Cortex of kidney (tissue), 1 donor: ENCODE measurements at places on chromosomes 11 and 22.

DNA sequence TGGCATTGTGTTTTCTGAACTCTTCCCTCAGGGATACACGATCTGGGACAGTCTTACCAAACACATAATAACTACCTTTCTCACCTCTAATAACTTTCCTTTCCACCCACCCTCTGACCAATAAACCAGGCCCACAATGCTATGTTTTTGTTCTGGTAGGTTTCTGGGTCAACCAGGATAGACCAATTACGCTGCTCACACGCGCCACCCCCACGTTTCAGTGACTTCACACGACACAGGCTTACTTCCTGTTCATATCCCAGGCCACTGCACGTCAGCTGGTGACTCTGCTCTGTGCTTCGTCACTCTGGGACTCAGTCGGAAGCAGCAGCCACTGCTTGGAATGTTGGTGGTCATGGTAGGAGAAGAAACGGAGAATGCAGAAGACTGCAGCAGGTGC is 2.5 kb downstream of the KRTAP5-4 start:
- no peak for DNase-seq

DNA sequence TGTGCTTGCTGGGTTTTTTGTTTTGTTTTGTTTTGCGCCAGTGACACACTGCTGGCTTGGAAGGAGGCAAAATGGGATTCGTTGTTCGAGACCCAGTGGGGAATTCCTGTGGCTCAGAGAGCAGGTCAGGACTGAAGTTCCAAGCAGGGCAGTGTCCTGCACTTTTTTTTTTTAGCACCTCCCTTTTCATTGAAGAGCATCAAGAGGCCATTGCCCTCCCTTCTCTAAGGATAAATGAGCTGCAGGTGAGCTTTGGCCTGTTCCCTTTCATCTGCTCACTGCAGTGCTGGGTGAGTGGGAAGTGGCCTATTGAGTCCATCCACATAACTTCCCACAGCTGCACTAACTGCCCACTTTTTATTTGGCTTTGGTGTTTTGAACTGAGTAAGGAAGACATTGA is 87.8 kb downstream of the ARHGAP42 start:
- no peak for DNase-seq

- no peak for DNase-seq
Measured at GRCh38 chr11:13283636-13284035, 6.0 kb downstream of the BMAL1 start.

DNA sequence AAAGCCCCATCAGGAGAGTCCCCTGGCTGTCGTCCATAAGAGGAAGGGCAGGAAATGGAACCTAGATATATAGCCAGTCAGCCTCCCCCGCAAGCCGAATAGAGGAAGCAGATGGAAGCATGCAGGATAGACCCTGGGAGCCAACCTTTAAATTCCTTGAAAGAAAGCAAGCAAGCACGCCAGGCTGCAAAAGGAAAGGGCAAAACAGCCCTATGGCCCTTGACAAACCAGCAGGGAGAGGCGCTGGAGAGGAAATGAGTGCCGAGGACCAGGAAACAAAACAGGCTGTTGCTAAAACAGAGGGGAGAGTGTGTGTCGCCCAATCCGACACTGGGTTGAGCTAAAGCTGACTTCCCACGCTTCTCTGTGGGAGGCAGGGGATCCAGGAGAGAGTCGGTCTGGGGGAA is 203.5 kb upstream of the MTNR1B start:
- no peak for DNase-seq

DNA sequence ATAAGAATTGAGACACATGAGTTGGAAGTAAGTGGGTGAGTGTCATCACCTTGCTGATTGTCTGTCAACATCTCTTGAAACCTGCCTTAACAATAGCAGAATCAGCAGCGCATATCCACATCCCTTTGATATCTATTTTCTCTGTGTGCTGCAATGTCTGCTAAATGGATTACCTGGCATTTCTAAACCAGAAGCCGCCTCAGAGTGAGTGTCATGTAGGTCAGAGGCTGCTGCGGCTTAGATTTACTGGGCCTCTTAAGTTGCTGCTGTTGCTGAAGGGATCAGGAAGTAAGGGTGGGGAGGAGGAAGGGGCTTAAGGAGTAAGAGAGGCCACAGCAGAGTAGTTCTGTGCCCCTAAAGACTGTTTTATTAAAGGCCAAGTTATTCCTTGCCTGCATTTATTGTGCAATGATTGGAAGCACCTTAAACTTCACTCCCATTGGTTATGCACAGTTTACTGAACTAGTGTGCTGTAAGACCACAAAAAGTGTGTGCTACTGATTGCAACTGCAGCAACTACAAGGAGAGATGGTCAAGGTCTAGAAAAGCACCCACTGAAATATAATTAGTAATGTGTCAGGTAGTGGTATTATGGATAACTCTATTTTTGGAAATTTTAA is 29.8 kb upstream of the TMEM41B start:
- DNase-seq = no peak

DNA sequence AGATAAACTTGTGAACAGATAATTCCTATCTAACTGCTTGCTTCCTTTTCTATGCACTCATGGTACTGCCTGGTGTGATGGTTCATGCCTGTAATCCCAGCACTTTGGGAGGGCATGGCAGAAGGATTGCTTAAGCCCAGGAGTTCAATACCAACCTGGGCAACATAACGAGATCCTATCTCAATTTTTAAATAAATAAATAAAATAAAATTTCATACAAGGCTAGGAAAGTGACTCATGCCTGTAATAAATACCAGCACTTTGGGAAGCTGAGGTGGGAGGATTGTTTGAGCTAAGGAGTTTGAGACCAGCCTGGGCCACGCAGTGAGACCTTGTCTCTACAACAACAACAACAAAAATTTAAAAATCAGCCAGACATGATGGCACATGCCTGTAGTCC is 166.6 kb downstream of the COMMD9 start:
- DNase-seq = no peak

DNA sequence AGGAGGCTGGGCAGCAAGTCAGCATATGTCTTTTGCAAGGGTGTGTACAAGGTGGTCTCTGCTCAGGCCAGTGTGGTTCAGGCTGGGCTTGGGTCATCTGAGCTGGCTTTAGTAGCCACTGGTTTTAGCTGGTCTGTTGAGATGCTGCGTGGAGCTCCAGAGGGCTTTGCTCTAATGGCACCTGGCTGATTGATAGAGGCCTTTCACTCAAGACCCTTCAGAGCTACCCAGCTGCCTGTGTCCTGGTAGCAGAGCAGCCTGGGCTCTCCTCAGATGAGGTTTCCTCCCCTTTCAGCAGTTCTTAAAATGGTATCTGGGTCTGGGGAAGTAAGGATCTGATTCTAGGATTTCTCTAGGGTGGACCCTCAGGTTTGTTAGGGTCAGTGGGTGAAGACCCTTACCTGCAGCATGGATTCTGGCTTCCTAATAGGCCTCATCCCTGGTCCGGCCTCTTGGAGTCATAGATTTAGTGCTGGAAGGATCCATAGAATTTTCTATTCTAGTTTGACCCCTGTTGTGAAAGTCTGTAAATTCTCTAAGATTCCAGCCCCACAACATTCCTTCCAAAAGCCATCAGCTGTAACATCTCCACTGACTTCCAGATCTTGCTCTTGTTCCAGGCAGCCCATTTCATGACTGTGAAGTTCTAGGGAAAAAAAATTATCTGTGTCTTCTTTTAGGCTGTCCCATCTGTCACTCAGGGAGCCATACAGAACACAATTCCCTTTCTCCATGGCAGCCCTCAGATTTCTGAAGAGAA is 190.2 kb upstream of the ZBED5 start:
- DNase-seq = no peak

- no peak for DNase-seq
Measured at GRCh38 chr22:20822240-20822639, 36.4 kb downstream of the PI4KA start.

DNA sequence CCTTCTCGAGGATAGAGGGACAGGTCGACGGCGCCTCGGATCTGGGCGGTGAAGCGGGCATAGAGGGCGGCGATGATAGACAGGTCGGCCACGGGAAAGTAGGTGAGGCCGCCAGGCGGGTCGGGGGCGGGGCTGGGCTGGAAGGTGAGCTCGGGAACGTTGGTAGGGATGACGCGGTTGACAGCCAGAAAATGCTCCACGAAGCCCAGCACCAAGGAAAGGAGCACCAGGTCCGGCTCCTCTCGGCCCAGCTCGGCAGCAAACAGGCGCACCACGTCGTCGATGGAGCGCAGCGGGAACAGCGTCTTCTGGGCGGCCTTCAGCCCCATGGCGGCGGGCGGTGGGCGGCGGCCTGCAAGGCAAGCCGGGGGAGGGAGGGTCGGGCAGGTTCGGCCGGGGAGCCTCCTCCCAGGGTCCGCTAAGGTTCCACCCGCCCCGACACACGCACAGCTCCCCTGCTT is 540 bp downstream of the MEN1 start:
- no peak for DNase-seq

DNA sequence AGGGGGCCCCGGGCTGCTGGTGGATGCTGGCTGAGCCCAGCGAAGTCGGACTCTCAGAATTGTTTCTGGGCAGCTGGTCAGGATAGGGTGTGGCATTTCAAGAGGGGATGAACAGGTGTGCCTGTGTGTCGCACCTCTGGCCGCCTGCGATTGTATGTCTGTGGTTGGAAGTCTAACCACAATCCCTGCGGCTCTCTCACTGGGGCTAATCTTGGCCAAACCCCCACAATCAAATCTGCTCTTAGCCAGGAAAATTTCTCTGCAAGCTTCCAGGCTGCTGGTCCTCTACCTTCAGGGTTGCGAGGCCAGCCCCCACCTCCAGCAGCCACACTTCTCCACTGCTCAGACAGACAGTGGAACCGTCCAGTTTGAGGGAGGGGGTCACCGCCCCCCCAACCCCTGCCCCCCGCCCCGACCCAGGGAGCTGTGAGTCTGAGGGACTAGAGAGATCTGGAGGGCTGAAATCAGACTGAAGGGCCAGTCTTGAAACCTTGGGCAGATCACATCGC is 953 bp downstream of the ATG16L2 start:
- no peak for DNase-seq

- DNase-seq = no peak
Measured at GRCh38 chr11:5291207-5291838, 10.4 kb downstream of the OR51B4 start.

GRCh38 chr11:15216678-15217077 is 102.0 kb downstream of the INSC start:
- no peak for DNase-seq

- no peak for DNase-seq
Measured at GRCh38 chr11:131893103-131893890, 522.9 kb downstream of the NTM start.

- DNase-seq = no peak
Measured at GRCh38 chr11:6856871-6857270, 6.0 kb upstream of the OR10A2 start.

DNA sequence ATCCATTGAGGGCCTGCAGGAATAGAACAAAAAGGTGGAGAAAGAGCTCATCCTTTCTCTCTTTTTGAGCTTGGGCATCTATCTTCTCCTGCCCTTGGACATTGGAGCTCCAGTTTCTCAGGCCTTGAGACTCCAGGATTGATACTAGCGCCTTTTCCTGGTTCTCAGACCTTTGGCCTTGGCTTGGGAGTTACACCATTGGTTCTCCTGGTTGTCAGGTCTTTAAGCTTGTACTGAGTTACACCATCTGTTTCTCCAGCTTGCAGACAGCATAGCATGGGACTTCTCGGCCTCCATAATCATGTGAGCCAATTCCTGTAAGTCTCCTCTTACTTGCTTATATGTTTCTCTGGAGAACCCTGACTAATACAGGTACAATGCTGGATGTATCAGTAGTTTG is 72.6 kb downstream of the GRK3 start:
- no peak for DNase-seq

- no peak for DNase-seq
Measured at GRCh38 chr11:59716051-59716450, 2.4 kb upstream of the OR10V1 start.

DNA sequence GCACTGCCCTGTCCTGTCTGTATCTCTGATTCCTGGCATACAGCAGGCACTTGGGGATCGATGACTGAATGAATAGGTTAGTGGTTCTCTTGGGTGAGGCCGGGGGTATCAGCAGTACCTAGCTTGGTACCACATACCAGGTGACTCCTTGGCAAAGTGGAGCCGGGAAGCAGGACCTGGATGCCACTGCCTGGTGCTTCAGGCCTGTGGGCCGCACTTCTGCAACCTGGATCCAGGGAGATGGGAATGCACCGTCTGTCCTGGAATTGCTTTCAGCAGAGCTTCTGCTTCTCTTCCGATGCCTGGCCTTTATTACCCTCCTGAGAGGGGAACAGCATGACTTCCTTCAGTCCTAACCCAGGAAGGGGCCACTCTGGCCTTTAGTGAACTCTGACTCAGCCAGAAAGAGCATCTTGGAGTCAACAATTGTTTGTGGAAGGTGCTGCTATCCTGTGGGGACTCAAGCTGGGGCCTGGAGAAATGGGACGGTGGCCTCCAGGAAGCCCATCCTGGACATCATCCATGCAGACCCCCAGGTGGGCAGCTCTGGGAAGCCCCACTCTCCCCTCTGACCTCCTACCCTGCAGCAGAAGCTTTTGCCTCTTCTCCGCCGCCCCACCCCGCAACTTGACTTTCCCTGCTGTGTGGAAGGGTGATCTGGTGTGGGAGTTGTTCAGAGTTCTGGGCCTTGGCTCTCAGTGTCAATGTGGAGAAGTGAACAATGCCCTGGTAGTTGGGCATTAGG is 5.1 kb downstream of the CD82 start:
- no peak for DNase-seq

DNA sequence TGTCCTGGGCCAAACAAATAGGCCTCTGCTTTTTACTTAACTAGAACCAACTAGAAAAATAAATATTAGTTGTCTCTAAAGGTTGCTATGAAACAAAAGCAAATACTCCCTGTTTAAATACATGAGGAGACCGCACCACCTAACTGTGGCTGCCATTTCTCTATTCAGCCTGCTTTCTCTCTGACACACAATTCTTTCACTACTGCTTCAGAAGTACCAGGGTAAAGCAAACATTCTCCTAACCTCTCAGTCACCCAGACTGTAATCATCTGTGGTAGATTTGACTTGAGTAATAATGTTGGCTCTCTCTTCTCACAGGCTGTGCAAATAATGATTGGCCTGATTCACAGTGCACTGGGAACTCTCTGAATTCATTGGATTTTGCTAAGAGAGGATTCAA is 41.0 kb upstream of the MS4A8 start:
- DNase-seq = no peak

DNA sequence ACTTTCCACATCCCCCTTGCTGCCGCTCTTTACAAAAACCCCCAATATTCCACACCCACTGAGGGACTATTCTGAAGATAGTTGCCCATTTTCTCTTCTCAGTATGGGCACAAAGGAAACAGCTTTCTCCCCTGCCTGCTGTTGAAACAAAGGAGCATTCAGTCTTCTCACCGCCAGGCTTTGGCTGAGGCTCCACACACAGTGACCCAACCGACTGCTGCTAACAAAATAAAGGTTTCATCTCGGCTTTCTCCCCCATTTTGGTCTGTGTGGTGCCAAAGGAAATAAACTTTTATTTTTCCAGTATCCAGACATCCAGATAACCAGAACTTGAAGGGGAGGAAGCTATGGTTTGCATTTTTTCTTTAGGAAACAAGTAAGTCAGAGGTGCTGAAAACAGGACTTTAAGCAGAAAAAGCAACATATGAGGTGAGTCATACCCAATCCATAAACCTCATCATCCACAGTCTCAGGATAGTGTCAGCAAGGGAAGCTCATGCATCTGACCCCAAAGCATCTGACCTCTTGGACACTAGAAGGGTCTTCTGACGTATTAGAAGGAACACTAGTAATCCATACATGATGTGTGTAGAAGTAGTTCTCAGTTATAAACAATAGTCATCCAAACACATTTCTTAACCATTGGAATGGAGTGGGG is 6.4 kb downstream of the CLMP start:
- no peak for DNase-seq

GRCh38 chr22:48477031-48477721 is 1350.5 kb downstream of the BRD1 start:
- DNase-seq = no peak

GRCh38 chr11:94533206-94533605 is 10.5 kb upstream of the FUT4 start:
- DNase-seq = no peak
